Jurkat, Clone E6-1 (cell line): ENCODE measurements at places on chromosomes 6 and 20.

DNA sequence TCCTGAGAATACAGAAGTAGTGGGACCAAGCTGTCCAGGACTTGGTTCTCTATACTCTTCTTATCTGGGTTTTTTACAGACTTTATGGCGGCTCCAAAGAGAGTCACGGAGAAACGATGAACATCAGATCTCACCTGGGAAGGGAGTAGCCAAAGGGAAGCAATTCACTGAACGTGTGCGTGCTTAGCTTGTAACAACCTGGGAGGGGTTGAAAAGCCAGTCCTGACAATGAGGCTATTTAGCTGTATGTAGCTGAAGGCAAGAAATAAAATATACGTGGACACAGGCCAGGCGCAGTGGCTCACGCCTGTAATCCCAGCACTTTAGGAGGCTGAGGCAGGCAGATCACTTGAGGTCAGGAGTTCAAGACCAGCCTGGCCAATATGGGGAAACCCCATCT lies 18.2 kb upstream of the RBL1 start:
- DNase-seq = no peak

DNA sequence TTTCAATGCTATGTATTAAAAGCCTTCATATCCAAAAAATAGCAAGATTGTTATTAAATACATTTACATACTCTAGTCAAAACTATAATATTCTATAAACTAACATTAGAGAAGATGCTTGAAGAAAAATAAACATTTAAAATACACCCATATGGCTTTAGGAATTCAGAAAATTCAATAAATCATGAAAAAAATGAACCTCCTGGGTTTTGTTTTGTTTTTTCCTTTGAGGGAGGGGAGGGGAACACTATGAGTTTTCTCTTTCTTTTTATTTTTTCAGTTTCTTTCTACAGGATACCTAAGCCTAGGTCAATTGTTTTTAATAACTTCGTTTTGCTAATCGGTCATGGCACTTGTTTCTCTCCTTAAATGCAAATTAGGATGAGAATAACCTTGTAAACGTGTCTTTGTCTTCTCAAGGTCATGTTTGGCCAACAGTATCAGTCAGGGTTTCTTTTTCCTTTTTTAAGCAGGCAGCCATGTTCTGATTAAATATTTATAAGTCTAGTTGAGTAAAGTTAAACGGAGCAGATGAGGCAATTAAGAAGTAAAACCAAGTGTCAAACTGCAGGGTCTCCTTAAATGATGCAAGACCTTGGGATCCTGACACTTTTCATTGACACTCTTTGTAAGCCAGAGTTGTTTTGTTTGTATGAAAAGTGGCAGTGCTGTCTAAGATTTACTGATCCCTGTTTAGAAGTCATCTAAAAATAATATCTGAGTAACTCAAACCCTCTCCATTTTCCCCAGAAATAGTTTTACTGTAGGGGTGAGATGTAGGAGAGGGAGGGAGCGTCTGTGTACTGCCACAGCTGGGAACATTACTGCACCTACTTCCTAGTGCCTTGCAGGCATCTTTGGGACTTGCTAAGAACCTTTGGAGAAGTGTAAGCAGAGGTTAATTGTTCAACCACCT lies 392.3 kb downstream of the PLCB1 start:
- no peak for DNase-seq

DNA sequence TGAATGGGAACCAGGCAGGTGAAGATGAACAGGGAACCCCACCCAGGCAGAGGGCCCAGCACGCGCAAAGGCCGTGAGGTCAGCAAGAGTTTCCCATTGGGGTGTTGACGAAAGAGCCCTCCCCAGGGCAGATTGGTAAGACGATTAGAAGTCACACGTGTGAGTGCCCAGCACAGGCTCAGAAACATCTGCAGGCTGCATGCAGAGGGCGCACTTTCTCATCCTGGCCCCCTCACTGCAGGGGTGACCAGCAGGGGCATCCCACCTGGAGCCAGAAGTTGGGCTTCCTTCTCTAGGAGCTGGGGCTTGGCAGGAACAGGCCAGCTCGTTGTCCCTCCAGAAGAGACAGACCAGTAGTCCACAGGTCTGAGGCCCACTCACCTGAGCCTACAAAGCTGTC lies 38.4 kb downstream of the VSTM2L start:
- no peak for DNase-seq

DNA sequence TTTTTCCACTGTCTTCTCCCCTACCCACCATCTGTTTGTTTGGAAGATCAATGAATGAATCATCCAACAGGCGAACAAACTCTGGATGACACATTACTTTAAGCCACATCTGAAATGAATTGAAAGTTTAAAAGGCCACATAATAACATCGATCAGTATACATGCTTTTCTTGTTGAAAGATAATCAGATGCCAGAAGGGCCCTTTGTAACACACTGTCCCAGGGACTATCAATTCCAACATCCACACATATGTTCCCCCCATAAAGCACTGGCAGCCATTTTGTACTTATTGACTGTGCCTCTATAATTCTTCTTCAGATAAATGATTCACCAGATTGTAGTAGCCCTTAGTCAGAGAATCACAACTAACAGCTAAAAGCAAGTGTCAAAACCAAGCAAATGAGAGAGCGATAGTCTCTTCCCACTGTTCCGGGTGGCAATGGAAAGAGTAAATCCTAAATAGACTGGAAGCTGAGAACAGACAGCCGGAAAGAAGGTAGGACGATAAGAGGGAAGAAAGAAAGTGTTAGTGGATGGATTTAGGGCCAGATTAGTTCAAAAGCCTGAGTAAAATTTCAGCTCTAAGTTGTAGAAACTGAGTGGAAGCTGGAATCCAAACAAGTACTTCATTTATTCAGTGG lies 184.9 kb upstream of the TENT5A start:
- no peak for DNase-seq

DNA sequence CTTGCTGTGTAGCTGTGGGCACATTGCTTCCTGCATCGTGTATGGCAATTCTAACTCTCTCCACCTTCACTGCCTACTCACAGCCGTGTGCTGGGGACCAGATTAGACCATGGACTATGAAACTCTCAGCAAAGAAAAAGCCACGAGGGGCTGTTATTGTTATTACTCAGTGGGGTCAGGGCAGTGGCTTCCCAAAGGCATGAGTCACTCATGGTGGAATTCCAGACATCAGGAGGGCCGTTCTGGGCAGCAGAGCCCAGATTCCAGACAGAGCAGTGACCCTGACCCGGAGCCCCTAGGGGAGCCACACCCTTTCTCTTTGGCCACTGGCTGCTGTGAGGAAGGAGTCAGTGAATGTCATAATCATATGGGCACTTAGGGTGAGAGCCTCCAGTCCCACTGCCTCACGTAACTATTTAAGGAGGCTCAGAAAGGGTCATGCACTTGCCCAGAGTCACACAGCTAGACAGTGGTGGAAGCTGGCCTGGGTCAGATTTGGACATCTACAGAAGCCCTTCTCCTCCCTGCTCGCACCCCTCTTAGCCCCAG lies 22.2 kb upstream of the CCN5 start:
- DNase-seq = no peak

GRCh38 chr6:50714487-50715379 lies 1.4 kb downstream of the TFAP2D start:
- no peak for DNase-seq

DNA sequence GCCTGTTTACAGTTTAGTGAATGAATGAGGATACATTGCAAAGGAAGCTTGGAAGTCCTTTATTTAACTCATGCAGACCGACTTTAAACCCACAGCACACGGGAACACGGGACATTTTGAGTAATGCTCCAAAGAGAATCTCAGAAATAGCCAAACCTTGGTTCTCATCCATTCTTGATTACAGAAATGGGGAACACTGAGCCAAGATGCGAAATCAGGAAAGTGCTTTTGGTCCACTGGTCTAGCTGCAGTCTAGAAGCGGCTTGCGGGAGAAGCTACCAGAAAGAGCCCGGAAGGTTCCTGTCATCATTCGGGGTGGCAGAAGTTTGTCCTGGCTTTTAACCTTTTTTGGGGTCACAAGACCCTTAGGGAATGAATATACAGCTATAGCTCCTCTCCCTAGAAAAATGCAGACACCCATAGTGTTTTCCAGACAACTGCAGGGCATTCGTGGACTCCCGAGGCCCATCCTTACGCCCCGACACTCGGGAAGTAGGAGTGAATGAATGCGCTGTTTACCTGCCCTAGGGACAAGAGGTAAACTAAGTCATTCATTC lies 475 bp upstream of the TMEM181 start:
- DNase-seq = no peak

GRCh38 chr20:7939663-7940062 lies 595 bp downstream of the HAO1 start:
- DNase-seq = no peak

DNA sequence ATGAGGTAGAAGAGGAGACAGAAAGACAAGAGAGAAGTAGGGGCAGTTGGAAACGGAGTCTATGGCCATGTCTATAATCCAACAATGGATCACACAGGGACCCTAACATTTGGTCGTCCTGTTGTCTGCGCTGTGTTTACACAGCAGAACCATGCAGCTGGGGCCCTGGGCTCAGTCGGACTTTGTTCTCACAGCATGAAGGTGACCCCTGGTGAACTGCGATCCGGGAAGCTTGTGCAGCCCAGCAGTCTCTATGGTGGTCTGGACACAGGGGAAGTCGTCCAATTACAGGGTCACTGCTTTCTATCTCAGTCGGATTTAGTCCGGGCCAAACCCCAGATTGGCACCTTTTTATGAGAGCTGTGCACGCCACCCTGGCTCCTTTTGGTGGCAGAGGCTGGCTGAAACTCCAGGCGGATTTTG lies 153.6 kb downstream of the FOXA2 start:
- no peak for DNase-seq

DNA sequence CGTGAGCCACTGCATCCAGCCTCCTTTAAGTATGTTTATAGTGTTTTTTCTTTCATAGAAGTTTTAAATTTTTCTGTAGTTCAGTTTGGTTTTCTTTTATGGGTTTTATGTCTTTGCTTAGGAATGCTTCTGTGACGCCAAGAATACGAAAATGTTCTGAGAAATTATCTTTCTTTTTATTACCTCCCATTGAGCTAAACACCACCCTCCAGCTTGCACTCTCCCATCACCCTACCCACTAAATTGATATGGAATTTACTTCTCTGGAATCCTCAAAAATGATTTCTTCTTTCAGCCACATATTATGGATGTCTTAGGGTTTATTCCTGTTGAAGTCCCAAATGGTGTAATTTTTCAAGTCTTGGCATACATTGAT lies 38.1 kb downstream of the JARID2 start:
- DNase-seq = no peak

DNA sequence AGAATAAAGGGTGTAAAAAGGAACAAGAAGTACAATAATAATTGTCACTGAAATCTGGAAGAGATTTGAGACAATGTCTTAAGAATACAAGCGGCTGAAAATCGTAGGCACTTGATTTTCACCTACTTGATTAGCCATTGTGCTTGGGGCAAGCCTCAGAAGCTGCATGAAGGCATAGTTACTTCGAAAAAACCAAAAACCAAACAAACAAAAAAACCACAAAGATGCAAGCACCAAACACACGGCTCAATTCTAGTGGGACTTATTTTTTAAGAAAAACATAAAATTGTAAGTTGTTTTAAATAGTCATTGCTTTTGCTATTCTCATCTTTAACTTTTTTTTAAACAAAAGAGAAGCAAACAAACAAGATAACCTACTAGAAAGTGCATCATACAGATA lies 235.6 kb downstream of the OGFRL1 start:
- DNase-seq = no peak

DNA sequence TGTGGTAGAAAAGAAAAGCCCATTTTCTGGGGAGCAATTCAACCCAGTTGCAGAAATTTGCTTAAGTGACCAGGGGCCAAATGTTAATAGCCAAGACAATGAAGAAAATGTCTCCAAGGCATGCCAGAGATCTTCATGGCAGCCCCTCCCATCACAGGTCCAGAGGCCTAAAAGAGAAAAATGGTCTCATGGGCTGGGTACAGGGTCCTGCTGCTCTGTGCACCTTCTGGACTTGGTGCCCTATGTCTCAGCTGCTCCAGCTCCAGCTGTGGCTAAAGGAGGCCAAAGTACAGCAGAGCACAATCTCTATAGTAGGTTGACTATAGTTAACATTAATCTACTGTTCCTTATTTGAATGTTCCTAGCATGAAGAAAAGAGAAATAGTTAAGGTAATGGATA lies 44.7 kb downstream of the FRK start:
- DNase-seq = no peak

GRCh38 chr6:142378138-142378875 lies 76.5 kb downstream of the ADGRG6 start:
- DNase-seq = no peak

- DNase-seq = no peak
These were observed 2.0 kb downstream of the FRS3 start for GRCh38 chr6:41777551-41778285.

DNA sequence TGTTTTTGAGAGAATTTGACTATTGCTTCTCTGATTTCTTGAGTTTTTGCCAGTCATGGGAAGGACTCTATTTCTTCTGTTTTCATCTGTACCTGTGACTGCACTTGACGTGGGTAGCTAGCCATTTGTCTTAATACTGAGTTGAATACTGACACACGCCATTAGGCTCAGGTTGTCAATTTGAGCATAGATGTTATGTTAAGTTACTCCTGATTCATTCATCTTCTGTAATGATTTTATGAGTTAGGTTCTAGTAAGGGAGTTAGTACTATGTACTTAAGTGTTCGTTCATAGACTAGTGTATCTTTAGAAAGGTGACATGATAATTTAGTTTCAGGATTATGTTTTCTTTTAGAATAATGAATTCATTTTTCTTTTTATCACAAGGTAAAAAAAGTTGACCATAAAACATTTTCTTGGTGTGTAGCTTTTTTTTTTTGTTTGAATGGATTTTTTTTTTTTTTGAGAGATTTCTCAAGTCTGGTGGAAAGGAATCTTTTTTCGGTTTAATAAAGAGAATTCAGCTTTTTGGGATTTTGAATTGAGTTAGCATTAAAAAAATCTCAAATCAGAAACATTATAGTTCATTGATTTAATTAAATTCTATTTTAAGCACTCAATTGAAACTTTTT lies 1.7 kb downstream of the AFDN start:
- no peak for DNase-seq

GRCh38 chr20:10505827-10506226 lies 70.7 kb downstream of the SLX4IP start:
- DNase-seq = no peak

GRCh38 chr20:60192326-60192725 lies 234.1 kb downstream of the CDH26 start:
- DNase-seq = no peak

- no peak for DNase-seq
These were observed 192.2 kb downstream of the FARS2 start for GRCh38 chr6:5453546-5453945.

DNA sequence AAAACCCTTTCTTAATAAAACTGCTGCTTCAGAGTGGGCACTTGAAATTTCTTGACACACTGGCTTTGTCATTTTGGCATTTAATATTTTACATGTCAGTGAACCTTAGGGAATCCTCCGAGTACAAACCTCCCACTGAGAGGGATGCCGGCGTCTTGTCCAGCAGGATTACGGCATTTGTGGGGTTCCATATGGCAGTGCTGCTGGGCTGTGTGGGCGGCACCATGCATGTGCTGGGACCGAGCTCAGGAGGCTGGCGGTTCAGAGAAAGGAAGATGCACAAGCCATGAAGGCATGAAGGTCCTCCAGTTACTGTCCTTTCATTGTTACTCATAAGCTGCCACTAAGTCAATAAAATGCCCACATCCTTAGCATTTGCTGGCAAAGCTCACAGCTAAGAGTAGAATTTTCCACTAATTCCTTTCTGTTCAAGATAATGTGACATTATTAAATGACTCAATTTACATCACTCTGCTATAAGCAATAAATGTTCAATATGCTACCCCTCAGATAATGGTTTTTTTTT lies 61.4 kb downstream of the LY86 start:
- DNase-seq = no peak
